ENCODE measurements at places on chromosomes 2 and 18.

- DNase-seq = no peak
Measured at GRCh38 chr2:38470115-38470514, 93.0 kb upstream of the ATL2 start.

GRCh38 chr2:202771336-202771735 is 100.2 kb downstream of the ICA1L start:
- DNase-seq = no peak

- DNase-seq = no peak
Measured at GRCh38 chr2:1976112-1976511, 231.8 kb upstream of the PXDN start.

- DNase-seq = no peak
Measured at GRCh38 chr2:24482251-24482971, 8.6 kb upstream of the NCOA1 start.

DNA sequence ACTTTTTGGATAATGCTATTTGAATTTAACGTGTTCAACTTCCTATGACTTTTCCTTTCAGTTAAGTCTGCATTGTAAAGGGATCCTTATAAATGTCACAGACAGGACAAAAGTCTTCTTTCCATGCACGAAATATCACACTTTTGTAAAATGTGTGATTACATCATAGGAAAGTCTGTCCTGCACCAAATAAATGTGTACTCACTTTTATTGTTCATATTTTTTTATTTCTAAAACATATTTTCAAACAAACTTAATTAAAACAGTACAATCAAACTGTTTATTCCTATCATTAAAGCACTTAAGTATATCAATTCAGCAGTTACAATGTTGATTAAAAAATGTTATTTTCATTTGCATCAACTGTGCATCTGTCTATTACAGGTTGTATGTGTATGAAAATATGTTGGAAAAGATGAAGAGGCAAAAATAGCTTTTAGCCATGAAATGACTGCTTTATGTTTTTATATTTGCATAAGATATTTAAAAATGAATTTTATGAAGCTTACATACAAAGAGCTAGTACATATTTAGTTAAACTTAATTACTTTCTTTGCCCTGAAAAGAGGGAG is 105.6 kb downstream of the CSRNP3 start:
- DNase-seq = no peak

DNA sequence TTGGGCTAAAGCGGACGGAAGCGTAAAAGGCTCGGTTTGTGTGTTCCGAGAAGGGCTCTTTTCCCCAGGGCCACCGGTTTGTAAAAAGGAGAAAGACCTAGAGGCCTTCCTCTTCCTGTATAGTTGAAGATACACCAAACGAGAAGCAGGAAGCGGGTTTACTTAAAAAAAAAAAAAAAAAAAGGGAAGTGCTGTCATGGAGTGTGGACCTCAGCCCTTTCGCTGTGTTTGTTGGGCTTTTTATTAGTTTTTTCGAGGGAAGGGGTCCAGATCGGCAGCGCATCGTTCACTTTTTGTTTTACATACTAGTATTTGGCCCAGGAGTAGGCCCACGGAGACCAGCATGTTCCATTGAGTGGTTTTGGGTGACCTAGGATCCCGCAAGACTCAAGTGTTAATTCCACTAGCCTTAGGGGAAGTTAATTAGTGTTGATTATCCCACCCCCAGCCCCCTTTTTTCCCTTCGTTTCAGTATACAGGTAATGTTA is 676 bp downstream of the ACTR2 start:
- DNase-seq = no peak

DNA sequence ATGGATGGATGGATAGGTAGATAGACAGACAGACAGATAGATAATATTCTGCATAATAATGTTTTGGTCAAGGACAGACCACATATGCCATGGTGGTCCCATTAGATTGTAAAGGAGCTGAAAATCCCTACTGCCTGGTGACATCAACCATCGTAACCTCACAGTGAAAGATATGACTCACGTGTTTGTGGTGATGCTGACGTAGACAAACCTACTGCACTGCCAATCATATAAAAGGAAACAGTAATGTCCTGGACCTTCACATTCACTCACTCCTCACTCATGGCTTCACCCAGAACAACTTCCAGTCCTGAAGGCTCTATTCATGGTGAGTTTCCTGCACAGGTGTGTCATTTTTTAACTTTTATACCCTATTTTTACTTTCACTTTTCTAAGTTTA is 202.9 kb upstream of the TPO start:
- DNase-seq = no peak

GRCh38 chr2:60602828-60603532 is 49.5 kb upstream of the BCL11A start:
- DNase-seq = no peak

GRCh38 chr2:148660999-148661398 is 16.4 kb downstream of the EPC2 start:
- DNase-seq = no peak

DNA sequence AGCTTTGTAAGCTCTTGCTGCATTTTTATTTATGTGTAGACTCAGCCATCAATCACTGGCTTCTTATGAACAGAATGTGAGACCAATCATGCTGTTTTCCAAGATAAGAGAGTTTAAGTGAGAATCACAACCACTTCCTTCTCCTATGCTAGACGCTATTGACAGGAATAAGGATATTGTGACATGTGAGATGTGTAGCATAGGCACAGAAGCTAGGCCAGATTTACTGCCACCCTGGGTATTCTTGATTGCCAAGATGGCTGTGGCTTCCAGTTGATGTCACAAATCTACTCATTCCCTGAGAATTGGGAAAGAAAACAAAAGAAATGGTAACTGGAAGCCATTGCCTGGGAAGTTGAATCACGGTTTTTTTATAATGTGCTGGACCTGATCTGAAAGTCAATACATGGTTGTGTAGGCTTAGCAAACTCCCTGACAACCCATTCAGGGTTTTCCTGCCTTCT is 49.9 kb downstream of the RAB27B start:
- DNase-seq = no peak

- no peak for DNase-seq
Measured at GRCh38 chr18:14776801-14777200, 28.8 kb downstream of the ANKRD30B start.

DNA sequence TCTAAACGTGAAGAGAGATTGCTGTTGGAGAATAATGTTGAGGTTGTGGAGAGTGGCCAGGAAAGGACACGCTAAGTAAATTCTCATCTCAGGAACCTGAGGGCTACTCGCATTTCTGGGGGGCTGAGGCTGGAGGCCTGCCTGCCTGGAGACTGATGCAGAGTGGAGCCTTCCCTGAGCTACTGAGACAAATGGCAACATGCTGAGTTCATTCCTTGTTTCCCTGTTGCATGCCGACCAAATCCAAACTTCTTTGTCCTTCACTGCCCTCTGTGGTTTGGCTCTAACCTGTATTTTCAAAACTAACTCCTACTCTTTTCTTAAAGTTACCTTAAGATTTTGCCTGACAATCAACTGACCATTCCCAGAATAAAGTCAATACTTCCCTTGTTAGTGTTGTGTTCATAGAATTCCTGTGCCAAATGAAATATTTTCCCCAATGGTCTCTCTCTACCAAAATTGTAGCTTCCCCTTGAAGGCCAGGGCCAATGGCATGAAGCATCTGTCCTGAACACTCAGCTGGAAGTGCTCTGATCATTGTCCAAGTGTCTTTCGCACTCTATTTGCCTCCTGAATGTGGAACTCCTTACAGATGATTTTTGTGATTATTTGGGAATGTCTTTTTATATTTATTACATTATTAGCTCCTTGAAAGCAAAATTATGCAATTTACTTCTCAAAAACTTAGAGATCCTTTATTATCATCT is 1085.6 kb downstream of the SOCS6 start:
- DNase-seq = no peak

DNA sequence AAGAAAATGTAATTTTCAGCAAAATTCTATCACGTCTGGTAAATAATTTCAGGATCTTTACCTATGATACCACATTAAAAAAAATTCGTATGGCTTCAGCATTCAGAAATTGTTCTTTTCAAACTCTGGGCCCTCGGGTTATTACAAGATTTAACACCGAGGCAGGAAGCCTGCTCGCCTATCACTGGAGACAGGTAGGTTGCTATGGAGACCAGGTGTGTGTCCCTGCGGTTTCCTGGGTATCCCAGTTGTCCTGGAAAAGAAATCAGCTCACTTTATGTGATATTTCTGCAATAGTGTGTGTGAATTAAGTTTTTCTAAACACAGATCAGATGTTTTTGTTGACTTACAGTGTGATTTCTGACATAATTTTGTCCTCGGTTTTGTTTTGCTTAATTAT is 14.2 kb downstream of the HPCAL1 start:
- DNase-seq = no peak

DNA sequence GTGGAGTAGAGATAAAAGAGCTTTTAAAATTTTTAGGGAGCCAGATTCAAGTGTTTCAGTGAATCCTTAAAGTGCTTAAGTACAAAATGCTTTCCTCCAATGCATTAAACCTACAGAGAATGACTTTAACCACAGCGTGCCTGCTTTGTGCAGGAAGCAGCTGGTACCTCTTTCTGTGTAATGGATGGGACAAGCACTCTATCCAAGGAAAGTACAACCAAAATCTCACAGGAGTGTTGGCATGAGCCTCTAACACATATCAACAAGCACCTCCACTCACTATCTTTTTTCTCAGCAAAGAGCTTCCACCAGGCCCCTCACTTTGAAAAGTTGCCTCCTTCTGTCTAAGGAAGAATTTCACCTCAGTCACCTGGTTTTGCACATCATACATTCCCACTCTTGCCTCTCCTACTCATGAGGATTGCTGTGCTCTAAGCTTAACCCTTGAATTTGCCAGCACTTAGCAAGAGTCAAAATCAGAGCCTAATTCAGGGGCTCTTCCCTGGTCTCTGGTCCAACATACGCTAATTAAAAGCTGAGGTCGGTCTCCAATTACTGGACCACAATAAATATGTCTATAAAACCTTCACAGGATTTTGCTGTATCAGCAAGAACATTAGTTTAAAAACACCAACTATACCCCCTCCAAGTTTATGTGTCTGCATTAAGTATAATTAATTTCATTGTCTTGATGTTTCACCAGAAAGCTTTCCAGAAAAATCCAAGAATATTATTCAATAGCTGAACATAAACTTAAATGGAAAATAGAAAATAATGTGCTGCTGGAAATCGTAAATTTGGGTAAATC is 68.9 kb downstream of the ZNF521 start:
- DNase-seq = no peak

- no peak for DNase-seq
Measured at GRCh38 chr2:235418918-235419317, 74.9 kb upstream of the AGAP1 start.

GRCh38 chr2:226795281-226796011 is 4.2 kb downstream of the IRS1 start:
- DNase-seq = no peak

GRCh38 chr2:16429431-16430145 is 236.0 kb downstream of the CYRIA start:
- no peak for DNase-seq

DNA sequence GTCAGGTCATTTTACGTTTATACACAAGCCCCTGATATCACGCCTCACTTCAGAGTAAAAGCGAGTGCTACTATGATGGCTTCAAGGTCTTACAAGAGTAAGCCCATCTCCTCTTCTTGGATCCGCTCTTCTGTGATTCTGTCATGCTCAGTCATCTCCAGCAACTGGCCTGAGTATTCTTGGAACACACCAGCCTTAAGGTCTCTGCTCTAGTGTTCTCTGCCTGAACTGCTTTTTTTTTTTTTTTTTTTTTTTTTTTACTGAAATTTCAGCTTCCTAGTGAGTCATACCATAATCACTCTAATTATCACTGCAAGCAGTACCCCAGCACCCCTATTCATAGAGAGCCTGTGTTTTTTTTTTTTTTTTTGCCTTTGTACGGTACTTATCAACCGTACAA is 1228.9 kb downstream of the CNTNAP5 start:
- no peak for DNase-seq

DNA sequence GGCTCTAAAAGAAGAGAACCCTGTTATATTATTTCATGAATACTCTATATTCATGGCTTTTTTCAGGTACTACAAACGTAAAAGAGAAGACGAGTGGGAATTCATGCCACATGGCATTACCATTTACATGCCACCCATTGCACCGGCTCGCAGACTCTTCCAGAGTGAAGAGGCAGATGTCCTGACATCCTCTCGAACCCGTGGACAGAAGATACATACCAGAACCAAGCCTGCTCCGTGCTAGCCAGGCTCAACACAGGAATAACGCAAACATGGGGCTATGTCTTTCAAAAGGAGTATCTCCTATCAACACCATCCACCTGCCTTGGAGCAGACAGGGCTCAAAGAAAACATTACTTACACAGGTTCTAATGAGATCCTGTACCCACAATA is 168.8 kb downstream of the THADA start:
- DNase-seq = no peak

DNA sequence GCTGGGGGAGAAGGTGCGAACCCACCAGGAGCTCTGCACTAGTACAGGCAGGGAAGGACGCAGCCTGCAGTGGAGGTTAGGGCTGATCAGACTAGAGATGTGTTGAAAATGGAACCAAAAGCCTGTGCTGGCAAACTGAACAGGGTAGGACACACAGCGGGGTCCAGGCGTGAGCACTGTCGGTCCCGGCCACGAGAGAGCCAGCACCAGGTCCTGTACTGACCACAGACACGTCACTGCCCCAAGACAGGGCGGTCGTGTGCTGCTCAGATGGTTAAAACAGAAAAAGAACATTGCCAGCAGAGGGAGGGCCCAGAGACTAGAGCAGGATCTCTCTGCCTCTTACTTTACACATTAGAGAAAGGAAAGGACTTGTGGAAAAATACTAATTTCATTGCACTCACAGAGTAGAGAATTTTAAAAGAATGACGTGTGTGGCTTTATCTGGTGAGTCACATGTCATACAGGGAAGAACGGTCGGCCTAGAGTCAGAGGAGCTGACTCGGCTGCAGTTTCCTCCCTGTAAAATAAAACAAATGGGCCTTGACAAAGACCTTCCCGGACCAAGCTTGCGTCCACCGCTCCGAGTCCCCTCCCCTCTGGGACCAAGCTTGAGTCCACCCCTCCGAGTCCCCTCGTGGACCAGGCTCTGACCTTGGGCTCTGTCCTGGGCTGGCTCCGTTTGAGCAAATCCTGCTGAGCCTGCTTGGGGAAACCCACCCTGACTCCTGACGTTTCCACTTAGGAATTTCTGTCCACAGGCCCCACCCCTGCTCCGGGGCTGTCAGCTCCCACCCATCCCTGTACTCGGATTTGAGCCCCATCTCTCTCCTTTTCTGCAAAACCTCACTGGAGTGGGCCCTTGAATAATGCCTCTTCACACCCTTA is 16.7 kb upstream of the ADI1 start:
- DNase-seq = no peak

GRCh38 chr18:45171679-45172191 is 443.5 kb upstream of the SLC14A2 start:
- no peak for DNase-seq

Measured in NCI-H524 treated with DMSO at 0.1 percent for 48 hours (cell line).